ENCODE measurements at places on chromosomes 1 and 21.

GRCh38 chr1:82562448-82562847, 761.7 kb downstream of the ADGRL2 start:
- DNase-seq, result no peak

- DNase-seq, result no peak
Observed at GRCh38 chr21:26842974-26843932, 2.0 kb downstream of the ADAMTS1 start.

DNA sequence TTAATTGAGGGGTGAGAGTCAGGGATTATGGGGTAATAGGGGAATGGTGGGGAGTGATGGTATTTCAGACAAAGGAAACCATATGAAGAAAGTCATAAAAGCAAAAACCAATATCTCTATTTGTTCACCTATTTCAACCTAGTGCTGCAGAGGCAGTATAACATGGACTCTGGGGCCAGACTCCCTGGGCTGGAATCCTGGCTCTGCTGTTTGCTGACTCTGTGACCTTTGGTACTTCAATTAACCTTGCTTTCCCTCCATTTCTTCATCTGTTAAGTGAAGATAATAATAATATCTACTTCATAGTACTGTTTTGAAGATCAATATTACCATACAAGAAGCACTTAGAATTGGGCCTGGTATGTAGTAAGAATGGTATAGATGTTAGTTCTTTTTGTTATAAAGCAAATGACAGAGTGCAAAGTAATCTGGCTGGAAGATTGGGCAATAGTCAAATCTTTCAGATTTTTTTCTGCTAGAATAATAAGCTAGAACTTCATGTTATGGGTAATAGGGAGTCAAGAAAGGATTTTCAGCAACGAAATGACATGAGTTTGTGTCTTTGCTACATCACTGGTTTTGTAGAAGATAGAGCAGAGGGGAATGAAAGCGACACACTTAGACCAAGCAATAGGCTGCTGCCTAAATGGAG, 9.0 kb downstream of the EPHX4 start:
- no peak for DNase-seq

DNA sequence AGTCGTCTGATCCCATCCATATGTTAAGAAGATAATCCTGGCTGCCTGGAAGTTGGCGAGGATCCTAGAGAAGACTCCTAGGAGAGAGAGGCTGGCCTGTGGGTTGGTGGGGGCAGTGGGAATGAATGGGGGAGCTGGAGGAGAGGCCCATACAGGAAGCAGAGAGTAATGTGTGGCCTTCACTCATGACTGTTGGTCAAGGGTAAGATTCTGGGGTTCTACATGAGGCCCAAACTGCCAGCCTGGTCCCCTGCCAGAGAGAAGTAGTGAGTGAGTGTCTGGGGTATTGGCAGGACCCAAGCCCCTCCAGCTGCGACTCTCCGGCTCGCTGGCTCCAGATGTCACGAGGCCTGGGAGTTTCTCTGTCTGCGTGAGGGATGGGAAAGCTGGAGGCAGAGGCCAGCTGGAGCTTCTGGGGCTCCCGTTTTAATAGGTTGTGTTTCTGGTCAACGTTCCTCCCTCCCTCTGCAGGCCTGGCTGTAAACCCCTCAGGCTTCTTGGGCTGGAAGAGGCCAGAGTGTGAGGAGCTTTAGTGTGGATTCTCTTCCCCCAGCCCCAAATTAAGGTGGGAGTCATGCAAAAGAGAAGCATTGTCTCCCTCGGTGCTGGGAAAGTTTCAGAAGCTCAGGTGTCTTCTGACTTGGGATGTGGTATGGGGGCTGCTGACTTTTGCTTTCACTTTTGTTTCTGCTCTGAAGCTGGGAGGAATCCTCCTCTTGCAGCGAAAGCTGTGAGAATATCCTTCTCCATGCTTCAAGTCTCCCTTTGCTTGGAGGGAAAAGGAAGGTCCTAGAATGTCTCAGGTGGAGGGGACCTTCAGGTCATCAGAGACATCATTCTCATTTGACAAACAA, 2.6 kb downstream of the TMEM51 start:
- no peak for DNase-seq

DNA sequence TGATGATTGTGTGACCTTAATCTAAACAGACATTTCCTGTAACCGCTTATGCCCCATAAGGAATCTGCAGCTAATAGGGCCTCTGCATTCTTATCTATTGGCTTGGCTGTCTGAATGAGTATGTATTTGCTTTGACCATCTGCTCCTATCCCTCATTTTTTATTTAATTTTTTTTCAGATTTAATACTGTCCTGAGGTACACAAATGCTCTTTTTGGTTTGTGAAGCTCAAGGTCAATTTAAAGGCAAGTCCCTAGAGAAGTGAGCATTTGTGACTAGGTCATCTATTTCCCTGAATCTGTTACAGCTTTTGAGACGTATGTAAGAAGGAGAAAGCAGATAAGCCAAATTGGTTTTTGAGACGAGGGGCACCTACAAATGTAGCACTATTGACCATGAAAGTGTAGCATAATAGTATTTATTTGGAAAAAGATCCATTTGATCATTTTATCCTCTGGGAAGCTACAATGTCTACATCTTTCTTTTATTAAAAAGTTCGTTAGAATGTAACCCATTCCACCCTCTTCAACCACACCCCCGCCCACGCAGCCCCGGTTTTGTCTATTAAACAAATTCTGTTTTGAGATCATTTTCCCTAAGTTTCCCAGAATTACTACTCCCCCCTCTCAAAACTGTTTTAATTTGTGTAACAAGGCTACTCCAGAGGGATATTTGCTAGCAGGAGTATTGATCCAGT, 69.2 kb upstream of the HSPA13 start:
- no peak for DNase-seq

- DNase-seq, result no peak
Observed at GRCh38 chr1:23408797-23409290, 15.7 kb downstream of the TCEA3 start.

DNA sequence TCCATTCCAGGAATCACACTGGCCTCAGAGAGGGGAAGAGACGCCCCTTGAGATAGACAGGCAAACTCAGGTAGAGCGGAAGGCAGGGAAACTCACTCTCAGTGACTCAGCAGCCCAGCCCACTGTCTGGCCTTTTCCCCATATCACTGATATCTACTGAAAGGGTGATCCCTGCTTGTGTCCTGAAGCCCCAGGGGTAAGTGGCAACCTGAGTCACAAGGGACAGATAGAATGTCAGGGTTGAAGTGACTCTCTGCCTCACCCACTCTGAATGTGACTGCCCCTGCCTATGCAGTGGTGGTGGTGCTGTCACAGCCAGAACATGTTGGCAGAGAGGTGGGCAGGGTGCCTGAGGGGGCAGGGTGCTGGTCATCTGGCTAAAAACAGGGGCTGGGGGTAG, 157.5 kb upstream of the FGGY start:
- no peak for DNase-seq

DNA sequence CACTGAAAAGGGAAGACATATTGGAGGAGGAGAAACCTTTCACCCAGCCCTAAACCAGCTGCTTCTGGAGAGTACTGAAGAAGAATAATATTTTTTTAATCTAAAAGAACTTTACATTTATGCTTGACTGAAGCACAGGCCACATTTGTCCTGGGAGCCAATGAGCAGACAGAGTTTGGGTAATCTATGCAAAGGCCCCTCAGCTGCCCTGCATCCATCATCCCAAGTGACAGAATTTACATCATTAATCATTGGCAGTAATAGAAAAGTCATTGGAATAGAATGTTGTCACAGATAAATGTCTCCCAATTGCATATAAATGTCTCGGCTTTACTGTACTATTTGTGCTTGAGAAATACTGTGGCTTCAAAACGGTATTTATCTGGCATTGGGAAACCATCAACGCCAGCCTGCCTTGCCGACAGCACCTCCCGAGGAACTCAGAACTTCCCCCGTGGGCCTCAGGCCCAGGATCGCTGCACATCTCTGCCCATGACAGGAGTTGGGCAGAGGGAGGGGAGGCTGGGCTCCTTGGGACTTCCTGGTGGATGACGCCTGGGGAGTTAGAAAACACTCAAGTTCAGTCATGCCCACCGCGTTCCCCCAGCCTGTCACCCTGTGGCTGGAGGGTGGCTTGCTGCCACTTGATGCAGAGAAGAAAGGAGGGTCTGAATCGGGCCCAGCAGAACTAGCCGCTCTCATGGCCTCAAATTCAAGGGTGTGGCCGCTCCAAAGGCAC, 133.1 kb downstream of the CAMTA1 start:
- DNase-seq, result no peak

DNA sequence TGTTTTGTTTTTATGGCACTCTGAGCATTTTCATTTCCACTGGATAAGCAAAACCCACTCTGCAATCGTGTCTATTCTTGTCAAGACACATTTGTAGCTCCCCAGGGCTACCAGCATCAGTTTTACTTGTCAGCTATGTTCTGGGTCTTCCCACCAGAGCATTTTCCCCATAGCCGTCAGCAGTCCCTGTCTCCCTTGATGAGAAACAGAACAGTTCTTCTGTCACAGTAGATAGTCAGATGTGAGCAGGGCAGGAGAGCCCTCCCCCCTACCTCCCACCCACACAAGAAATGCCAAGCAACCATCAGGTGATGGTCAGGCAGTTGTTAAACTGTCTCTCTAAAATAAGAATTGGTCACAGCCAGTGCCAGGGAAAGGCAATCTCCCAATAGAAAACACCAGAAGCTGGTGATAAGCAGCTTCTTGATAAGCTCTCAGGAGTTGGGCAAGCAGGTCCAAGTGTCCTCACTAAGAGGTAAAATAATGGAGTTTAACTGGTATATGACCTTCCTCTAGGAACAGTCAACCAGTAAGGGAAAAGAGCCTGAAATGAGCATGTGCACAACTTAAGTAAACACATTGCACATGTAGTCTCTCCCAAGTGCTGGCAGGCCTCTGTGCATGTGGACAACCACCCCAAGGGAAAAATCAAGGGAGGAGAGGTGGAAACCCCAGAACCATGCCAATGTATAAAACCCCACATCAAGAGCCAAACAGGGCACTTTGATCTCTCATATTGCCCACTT, 208.2 kb downstream of the S1PR1 start:
- no peak for DNase-seq

GRCh38 chr1:113242481-113242880, 147.8 kb upstream of the MAGI3 start:
- no peak for DNase-seq

DNA sequence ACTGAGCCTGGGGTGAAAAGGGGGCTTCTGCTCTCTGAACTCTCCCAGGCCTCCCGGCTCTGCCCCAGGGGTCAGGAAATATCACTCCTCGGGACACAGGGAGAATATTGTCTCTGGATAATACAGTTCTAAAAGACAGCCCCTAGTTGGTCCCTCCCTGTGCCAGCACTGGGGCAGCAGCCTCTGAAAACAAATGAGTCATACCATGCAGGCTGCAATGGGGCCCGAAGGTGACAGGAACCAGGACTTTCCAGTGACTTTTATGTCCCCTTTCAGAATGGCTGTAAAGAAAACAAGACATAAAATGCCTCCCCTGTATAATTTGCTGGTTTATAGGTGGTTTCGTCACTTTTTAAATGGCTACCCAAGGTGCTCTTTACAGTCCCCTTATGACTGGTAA, 360.0 kb downstream of the NPHP4 start:
- no peak for DNase-seq

- DNase-seq, result no peak
Observed at GRCh38 chr1:221897321-221897721, 155.4 kb upstream of the DUSP10 start.

GRCh38 chr1:83641206-83641658, 357.7 kb downstream of the TTLL7 start:
- no peak for DNase-seq

DNA sequence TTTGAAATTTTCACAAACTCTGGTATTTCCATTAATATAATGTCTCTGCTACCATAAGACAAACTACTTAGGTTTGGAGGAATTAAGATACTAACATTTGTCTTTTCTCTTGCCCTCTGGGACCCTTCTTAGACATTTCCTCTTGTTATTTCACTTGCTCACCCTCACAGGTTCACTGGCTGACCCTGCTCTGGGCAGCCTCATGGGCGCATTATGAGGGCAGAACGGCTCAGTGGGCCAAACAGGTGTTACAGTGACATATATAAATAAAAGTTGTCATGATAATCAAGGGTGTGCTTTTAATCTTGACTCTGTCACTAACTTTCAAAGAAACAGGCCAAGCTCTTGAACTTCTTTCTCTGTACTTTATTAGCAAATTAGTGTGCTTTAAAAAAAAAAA, 46.5 kb downstream of the ZNHIT6 start:
- no peak for DNase-seq

GRCh38 chr1:5660141-5660935, 331.9 kb downstream of the NPHP4 start:
- no peak for DNase-seq

DNA sequence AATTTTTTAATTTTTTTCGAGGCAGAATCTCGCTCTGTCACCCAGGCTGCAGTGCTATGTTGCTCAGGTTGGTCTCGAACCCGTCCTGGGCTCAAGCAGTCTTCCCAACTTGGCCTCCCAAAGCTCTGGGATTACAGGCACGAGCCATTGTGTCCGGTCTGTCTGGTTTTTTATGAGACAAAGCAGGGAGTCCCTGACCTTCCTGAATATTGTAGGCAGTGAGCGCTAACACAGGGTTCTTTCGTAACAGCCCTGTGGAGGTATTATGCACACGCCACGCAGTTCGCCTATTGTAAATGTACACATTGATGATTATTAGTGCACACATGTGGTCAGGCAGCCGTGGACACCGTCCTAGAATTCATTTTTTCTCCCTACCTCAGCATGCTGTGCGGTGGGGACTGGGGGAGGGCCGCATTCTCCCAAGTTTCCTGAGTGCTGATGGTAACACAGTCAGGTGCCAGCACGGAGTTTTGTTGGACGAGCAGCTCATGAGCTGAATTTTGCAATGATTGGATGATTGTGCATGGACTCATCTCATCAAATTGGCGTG, 19.6 kb downstream of the SPSB1 start:
- DNase-seq, result no peak

DNA sequence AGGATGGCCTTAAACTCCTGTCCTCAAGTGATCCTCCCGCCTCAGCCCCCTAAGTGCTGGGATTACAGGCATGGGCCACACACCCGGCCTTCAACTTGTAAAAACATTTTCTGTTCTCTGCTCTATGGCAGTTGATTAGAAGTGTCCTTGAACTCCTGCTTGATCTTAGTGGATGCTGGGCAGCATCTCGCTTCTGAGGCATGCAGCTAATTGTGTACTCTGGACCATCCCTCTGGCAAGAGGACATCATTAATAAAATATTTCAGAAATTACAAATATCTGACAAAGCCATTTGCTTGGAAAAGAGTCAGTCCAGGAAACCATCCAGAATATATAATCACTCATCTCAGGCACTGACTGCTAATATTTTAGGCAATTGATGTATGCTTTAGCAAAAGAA, 8.1 kb downstream of the NGF start:
- no peak for DNase-seq

DNA sequence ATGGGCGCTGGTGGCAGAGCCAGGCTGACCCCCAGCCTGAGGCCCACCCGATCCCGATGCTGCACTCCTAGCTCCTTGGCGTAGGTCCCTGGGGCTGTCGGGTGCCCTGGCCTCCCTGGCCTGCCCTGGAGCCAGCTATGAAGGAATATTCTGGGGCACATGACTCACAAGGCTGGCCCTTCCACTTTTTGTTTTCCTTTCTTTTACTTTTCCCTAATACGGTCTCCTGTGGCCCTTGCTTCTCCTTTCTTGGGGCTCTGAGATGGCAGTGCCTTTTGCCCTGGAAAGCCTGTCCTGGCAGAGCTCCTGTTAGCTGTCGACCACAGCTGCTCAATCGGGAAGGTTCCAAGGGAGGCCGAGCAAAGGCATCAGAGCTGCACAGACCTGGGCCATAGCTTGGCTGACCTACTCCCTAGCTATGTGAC, 22.1 kb downstream of the ARHGEF10L start:
- no peak for DNase-seq

- DNase-seq, result no peak
Observed at GRCh38 chr1:36776256-36776655, 258.1 kb downstream of the GRIK3 start.
